ENCODE measurements at places on chromosomes 13 and 19.

- DNase-seq = no peak
Measured at GRCh38 chr13:79307433-79307861, 98.6 kb downstream of the RBM26 start.

DNA sequence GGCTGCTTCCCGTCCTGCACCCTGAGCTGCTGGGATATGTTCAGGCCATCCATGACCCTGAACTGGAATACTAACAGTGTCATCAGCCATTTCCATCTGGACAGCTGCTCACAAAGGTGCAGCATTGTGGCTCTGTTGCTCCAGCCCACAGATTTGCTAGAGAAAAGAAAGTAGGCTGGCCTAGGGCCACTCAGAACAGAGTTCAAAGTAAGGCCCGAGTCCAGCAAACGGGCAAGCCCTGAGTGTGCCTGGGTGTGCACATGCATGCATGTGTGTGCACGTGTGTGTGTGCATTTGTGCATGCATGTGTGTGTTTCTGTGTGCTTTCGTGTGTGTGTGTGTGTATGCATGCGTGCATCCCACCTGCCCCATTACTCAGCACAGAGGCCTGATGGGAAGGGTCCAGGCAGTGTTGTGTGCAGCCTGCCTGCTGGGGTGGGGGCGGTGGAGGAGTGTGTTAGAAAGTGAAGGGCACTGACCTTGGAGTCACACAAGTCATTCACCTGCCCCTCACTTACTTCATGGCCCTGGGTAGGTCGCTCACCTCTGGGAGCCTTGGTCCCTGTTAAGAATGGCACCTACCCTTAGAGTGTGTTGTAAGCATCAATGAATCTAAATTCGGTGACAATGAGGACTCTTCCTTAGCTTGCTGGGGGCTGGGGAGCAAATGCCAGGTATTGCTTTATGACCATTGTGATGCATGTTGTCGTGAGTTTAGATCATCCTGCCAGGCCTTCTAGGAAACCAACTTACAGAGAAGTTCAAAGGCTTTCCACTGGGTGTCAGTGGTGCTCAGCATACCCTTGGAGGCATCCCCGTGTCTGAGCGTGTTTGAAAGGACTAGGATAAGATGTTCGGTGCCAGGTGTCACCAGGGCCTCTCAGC lies 53.2 kb downstream of the GPR12 start:
- DNase-seq = peak; percentile 28

GRCh38 chr13:32538143-32538620 lies 413 bp downstream of the N4BP2L2 start:
- peak; percentile 73 for DNase-seq

DNA sequence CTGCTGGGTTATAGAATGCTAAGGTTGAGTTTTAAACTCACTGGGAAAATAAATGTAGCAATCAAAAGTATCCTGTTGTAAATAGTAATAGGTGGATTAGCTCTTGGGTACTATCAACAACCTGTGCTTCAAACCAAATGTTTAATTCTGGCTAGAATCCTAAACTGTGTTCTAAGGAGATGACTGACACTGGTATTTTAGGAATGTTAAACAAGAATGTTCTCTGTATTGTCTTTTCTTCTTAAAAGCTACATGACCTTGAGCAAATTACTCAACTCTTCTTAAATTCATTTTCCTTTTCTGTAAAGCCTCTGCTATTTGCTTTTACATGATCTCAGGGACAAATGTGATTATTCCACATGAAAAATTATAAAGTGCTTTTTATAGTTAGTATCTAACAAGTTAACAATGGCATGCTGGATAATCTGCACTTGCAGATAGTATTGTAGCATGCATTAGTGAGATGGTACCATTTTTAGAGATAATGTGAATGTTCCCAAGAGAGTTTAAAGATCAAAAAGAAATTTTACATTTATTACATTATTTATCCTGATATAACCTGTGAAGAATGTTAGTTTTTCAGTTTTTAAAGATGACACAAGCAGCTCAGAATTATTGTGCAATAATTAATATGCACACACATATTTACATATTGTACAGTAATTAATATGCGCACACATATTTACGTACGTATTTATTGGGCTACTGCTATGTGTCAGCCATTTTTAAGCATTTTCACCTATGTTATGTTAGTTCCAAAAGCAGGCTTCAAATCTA lies 13.6 kb upstream of the EPSTI1 start:
- no peak for DNase-seq

- no peak for DNase-seq
Measured at GRCh38 chr19:58304255-58304654, 922 bp upstream of the ERVK3-1 start.

DNA sequence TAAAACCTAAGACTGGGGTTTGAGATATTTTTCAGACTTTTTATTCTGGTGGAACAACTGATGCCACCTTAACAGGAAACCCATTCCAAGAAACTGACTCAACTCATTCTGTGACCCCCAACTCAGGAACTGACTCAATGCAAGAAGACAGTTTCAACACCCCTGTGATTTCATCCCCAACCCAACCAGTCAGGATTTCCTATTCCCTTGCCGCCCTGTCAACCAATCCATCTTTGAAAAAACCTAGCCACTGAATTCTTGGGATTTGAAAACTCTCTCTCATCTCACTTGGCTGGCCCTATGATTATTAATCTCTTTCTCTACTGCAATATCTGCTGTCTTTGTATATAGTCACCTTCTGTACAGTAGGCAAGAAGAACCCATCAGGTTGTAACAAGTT lies 1211.9 kb upstream of the ATXN8OS start:
- DNase-seq = no peak

- DNase-seq = no peak
Measured at GRCh38 chr13:32261567-32261966, 53.6 kb downstream of the ZAR1L start.

DNA sequence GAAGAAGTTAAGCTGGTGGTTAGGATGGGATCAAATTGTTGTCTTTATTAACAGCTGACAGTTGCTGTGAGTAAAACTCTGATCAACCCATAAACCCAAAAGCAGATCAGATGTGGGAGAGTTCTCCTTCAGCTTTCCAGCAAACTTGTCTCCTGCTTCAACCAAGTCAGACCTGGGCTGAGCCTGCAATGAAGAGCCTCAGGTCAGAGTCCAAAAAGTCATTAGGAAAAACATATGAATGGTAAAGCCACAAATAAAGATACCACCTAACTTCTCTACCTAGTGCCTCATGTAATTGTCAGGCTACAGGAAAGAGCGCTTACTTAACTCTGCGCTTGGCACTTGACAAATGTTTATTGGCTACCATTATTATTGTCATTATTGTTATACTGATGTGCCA lies 21.9 kb upstream of the UBE2L5 start:
- DNase-seq = no peak

Data from KG1 (cell line).